ENCODE measurements at places on chromosomes 3 and 15. TPM values are rescaled to one million over a fixed set of nuclear protein-coding genes. Genes with fewer than 3 reads are reported as not detected.

DNA sequence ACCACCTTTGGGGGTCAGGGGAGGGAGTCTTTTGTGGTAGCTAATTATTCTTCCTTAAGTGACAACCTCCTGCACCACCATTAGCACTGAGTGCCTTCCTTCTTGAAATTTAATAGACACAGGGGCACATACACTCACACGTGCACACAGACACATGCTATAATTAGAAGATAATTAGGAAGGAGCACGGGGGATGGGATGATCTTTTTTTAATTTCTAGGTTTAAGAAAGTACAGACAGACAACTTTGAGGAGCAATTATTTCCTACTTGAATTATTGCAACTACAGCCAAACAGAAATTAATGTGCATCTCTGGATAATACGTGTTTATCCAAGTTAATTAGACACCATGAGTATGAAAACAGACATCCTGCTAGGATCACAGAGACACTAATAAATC, 44.8 kb upstream of the GUCA1C start:
- DNase-seq = no peak

DNA sequence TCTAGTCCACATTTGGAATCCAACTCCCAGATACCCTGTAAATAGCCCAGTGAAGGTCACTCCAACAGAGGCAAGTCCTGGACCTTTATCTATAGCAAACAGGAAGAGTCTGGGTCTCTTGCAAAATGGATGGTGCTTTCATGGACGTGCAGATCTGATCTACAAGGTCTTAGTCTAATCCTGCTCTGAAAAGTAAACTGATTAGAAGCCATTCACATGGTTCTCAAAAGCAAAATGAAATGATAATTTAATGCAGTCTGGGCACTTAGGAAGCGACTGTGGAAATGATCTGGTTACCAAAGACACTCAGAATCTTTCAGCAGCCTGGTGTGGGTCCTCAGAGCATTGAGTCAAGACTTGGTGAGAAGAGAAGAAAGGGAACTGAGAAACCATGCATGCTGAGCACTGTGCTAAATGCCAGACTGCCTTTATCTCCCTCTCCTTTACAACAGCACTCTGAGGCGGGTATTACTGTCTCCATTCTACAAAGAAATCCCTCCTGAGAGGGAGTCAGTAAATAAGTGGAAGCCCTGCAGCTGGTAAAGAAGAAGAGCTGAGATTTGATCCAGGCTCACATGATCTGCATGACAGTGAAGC, 29.0 kb downstream of the AQP9 start:
- DNase-seq = no peak

DNA sequence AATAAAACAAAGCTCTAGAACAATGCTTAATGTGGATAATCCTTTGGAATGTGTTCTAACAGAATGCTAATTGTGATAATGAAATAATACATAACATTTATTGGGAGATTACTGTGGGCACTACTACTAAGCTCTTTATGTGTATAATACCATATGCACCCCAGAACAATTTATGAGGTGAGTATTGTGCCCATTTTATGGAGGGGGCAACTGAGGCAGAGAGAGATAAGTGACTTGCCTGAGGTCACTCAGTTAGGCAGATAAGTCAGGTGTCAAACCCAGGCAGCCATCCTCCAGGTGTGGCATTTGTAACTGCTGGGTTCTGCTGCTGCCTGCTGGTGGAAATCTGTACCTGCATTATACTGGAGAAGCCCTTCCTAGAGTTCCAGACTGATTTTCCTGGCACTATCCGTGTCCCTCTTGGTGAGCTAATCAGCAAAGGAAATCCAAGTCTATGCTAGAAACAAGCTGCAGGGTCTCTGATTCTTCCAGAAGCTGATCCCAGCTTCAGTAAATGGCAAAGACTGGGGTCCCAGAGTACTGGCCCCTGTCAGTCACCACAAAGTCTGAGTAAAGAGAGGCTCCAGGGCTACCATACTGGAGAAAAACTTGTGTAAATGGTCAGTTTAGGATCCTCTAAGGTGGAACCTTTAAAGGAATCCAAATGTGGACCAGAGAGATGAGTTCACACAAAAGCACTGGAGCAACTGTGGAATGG, 22.6 kb upstream of the RBP1 start:
- peak; percentile 34 for DNase-seq

DNA sequence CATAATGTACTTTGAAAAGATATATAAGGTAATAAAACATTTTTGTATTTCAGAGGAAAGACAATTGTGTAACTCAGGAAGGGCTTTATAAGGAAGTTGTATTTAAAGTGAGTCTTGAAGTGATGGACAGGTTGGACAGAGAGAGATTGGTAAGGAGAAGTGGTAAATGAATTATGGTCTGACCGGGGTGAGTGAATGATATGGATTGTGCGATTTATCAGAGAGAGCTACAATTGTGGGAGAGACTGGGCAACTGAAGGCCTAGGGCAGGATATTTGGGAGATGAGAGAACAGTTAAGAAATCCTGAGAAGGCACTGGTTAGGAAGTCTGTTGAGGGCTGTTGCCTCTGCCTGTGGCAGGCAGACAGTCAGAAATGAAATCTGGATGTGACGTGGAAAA, 14.8 kb downstream of the IL1RAP start:
- no peak for DNase-seq

GRCh38 chr3:172287937-172288477, 160.2 kb downstream of the GHSR start:
- no peak for DNase-seq

- DNase-seq = peak; percentile 77
Observed at GRCh38 chr15:31306426-31307269, 20.0 kb upstream of the KLF13 start.

DNA sequence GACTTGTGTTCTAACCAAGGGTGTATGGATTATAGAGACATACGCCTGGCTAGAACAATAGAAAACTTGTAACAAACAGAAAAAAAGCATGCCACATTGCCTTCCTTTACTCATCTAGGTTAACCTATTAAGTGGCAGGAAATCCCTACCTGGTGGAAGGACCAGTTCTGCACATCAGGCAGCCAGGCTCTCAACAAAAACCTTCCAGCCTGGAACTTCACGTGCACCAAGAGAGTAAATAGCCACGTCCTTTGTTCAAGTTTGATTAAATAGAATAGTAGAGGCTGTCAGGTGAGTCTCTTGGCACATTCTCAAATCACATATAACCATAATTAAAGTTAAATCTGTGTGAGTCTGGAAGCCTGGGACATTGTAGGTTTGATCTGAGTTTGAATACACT, 85.0 kb upstream of the DPH6 start:
- no peak for DNase-seq

DNA sequence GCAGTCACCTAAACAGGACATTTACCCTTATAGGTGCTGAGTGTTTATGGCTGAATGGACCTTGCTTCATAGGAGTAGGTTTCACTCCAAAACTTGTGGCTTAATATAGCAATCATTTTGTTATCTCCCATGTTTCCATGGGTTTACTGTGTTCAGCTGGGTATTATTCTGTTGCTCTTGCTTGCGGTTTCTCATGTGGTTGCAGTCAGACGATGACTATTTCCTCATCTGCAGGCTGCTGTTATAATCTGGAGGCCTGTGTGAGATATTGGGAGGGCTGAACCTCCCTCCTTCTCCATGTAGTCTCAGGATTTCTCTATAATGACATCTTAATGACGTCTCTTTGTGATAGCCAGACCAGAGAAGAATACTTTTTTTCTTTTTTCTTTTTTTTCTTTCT, 98.1 kb downstream of the ZPLD1 start:
- DNase-seq = no peak

The PPP1R14D gene
- total RNA-seq = not detected

The CLDN1 gene
- total RNA-seq = 0.14 TPM

The IL5RA gene
- total RNA-seq = not detected

Measured in neural crest cell (in vitro differentiated cells).